ENCODE measurements at places on chromosomes 11 and 22.

- no peak for DNase-seq
Measured at GRCh38 chr11:93740031-93740729, 1.1 kb downstream of the TAF1D start.

GRCh38 chr11:44236296-44236695, 73.6 kb downstream of the ALX4 start:
- DNase-seq = no peak

DNA sequence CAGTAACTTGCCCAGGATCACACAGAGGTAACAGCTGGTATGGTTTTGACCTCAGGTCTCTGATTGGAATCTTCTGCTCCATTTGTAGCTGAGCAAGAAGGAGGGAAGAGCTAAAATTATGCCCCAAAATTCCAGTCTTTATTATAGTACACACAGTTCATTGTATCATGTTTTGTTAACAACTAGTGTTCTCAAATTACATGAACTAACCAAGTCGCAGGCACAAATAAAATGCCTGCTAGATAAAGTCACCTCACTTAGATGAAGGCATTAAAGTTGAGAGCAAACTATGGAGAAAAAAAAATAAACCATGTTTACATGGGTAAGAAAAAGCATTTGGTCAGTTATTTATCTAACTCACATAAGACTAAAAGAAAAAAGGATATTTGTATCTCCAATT, 58.8 kb downstream of the PDGFD start:
- no peak for DNase-seq

- no peak for DNase-seq
Measured at GRCh38 chr11:7612661-7613393, 60.5 kb downstream of the CYB5R2 start.

- no peak for DNase-seq
Measured at GRCh38 chr22:36562261-36562835, 33.4 kb upstream of the EIF3D start.

DNA sequence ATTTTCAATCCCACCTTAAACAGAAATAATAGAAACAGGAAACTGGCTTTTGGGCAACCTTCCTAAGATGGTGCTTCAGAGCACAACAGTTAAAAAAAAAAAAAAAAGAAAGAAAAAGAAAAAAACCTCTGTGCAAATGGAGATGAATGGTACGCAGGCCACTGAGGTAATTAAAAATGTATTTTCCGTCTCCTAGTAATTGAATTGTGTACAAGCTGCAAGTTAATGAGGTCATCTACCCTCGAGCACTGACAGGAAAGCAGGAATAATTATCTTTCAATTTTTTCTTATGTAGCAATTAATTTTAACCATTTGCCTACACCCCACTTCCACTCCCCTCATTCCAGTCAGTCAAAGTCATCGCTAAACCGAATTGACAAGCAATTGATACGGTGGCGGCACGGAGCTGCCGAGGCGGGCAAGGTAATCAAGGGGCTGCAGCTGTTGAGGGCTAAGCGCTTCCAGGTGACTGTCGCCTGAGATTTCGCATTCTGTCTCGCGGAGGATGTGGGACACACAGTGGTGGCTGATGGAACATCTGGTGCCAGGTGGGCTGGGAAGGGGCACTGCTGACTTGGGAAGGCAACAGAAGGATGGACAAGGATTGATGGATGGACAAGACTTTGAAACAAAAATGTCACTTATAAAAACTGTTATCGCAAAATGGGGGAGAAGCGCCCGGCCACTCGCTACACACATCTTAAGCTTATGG, 109.4 kb downstream of the RCN1 start:
- no peak for DNase-seq

DNA sequence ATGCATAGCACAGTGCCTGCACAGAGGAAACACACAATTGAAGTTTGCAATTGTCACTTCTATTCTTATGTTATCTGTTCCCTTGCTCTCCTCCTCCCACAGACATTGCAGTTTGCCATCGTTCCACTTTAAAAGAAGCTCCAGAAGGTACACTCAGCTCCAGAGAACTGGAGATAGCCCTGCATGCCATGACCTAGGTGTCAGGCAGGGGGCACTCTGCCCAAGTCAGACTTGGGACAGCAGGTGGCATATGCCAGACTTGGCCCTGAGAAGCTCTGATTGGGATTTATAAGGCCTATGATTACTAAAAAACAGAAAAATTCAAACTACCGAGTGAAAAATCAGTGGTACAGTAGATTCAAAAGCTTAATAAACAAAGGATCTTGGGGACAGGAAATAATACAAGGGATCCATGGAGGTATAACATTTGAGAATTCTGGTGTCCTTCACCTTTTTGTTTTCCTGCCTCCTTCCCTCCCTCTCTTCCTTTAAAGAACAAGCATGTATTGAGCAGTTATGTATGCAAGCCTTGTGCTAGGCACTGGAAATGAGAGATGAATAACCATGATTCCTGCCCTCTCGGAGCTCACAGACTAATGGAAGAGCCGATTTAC, 40.0 kb downstream of the TENM4 start:
- DNase-seq = no peak

- no peak for DNase-seq
Measured at GRCh38 chr11:113278925-113279324, 35.5 kb upstream of the TTC12 start.

DNA sequence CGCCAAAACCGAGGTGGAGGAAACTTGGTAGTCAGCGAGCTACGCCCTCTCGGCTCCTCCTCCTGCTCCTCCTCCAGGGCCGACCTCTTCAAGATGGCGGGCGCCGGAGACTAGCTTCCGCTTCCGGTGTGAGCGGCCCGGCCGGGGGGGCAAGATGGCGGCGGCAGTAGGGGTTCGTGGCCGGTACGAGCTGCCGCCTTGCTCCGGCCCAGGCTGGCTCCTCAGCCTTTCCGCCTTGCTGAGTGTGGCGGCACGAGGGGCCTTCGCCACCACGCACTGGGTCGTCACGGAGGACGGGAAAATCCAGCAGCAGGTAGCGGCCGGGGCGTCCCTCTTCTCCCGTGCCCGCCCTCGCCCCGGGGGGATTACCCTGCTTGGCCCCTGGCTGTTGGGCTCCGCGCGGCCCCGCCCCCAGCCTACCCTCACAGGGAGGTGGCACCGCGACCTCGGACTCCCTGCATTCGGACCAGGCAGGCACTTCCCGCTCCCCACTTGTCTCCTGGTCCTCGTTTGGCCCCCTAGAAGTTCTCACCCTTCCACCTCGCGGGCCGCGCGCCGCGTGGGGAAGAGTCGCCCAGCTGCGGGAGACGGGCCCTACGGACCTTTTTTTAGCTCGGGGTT, at the start of gene TTC17:
TSS of gene TTC17 (plus strand) at position 120 of the 621 bp plus-strand sequence. CDS start at position 155, 35 bp downstream.
- peak; percentile 91 for DNase-seq
